ENCODE measurements at places on chromosomes 4 and X.

DNA sequence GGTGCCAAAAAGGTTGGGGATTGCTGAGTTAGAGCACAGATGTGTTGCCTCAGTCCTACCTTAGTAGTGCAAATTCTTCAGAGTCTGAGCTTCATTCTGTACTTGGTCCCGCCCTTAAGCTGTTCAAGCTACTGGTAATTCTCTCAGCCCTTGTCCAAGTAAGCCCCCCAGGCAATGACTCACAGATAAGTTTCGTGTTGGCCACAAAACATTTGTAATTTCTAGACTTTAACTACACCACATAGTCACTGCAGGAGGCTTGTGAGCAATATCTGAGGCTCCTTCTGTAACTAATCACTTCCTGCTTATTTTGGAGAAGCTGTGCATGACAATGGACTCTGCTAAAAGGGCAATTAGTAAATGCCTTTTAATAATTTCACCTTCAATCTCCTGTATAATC lies 1420.5 kb downstream of the PCDH7 start:
- no peak for DNase-seq

- no peak for DNase-seq
Measured at GRCh38 chrX:2391869-2392606, 108.7 kb downstream of the DHRSX start.

DNA sequence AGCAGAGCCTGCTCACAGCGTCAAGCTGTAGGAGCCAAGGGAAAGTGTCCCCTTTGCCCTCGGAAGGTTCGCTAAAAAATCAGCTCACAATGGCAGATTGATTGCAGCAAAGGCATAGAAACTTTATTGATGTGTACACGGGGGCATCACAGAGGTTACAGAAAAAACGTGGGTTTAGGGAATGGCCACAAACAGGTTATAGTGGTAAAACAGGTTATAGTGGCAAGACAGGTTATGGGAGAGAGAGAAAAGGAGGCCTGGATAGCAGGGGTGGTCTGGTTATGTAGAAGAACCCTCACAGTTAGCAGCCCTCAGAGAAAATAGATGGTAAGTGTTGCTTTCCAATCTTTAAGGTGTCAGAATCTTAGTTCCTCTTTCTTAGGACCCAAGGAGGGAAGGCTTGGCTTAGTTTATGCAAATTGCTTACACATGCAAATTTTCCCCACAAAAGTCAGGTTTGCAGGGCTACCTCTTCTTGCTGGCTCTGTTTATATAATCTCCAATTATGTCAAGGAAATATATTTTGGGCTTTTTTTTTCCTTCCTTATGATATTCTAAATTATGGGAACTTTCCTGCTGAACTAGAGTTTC lies 113.7 kb downstream of the BMP15 start:
- DNase-seq = no peak

DNA sequence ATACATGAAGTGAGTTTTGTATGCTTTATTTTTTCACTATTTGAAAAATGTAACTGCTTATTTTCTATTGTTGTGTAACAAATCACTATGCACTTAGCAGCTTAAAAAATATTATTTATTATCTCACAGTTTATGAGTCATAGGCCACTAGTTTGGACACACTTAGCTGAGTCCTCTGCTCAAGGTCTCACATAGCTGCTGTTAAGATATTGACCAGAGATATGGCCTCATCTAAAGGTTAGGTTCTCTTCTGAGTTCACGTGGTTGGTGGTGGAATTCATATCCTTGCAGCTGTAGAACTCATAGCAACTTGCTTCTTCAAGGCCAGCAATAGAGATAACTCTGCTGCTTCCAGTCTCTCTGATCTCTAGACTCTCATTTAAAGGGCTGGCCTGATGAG lies 534.4 kb downstream of the SPRY1 start:
- DNase-seq = no peak

- DNase-seq = no peak
Measured at GRCh38 chr4:3376266-3376665, 65.5 kb upstream of the HGFAC start.

DNA sequence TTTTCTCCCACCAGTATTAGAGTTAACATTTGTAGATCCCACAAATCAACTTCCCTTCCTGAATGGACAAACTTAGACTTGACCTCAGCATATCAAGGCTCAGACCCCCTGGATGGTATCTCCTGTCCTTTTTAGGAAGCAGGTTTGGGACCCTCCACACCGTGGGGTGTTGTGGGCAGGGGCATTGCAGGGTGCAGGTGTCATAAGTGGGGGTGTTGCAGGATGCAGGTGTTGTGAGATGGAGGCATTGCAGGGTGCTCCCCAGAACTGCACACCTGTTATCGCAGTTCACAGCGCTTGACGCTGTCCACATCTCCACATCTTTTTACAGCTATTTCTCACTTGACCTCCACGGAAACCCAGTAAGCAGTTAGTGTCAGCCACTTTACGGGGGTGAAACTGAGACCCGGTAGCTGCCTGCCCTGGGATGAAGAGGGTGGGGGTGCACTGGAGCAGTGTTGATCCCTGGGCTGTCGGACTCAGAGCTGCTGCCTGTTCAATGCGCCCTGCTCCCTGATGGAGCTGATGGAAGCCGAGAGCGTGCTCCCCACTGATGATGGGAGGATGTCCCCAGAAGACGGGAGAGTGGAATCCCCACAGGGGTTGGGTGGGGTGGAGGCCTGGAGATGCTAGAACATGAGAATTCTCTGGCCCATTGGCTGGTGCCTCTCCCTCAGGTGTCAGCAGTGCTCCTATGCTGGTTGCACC lies 25.3 kb downstream of the SH3TC1 start:
- DNase-seq = no peak
